ENCODE measurements at places on chromosomes 16 and 17. TPM values are rescaled to one million over a fixed set of nuclear protein-coding genes. Genes with fewer than 3 reads are reported as not detected.

GRCh38 chr17:82898976-82899514 lies 59.2 kb upstream of the ZNF750 start:
- H3K27ac ChIP-seq = no peak overlapping the region
- H3K4me3 ChIP-seq = no peak overlapping the region
- H3K27me3 ChIP-seq = no peaks in the 10 kb centered on the region
- H3K4me1 ChIP-seq = peaks cover 9% of the 10 kb centered on the region

- no peaks in the 10 kb centered on the region for H3K27me3 ChIP-seq
- peaks cover 93% of the 10 kb centered on the region for H3K4me1 ChIP-seq
- no peak for DNase-seq
- H3K4me3 ChIP-seq = no peak overlapping the region
- H3K36me3 ChIP-seq = no peaks in the 10 kb centered on the region
- peak overlapping the region; percentile 66 for H3K27ac ChIP-seq
Measured at GRCh38 chr16:66510711-66511601, 39.0 kb downstream of the TK2 start.

- H3K27ac ChIP-seq = peak overlapping the region; percentile 21
- H3K36me3 ChIP-seq = no peaks in the 10 kb centered on the region
- DNase-seq = no peak
- no peaks in the 10 kb centered on the region for H3K4me1 ChIP-seq
Measured at GRCh38 chr17:17403899-17404576, 72.8 kb upstream of the MED9 start.

GRCh38 chr16:2223221-2223941 lies at the start of gene E4F1:
Gene E4F1 (plus strand): TSS chr16:2223591. CDS start chr16:2223614, 23 bp downstream.
- H3K4me3 ChIP-seq = peak within 1 kb of the TSS; percentile 99
- no peaks in the 10 kb centered on the region for H3K27me3 ChIP-seq
- H3K36me3 ChIP-seq = peaks cover 17% of the 10 kb centered on the region
- H3K27ac ChIP-seq = peak within 1 kb of the TSS; percentile 95
- H3K4me1 ChIP-seq = peaks cover 20% of the 10 kb centered on the region

DNA sequence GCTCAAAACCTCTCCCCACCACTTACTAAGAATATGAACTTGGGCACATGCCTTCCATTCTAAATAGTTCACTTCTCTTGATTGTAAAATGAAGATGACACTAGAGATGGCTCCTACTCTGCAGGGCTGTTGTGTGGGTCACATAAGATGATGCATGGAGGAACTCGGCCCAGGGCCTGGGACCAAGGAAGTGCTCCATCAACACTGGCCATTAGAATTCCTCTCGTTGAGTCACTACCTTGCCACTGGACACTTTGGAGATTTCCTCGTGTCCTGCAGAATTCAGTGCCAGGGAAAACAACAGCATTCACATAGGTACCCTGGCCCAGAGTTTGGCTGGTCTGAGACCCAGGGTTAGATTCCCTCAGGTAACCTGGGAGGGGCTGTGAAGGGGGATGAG lies 18.6 kb downstream of the HNF1B start:
- peaks cover 34% of the 10 kb centered on the region for H3K27me3 ChIP-seq
- H3K4me1 ChIP-seq = no peaks in the 10 kb centered on the region
- H3K4me3 ChIP-seq = no peak overlapping the region
- DNase-seq = no peak
- no peaks in the 10 kb centered on the region for H3K36me3 ChIP-seq

GRCh38 chr16:57471852-57472664 lies 9.6 kb downstream of the POLR2C start:
- H3K4me1 ChIP-seq = no peaks in the 10 kb centered on the region
- DNase-seq = no peak
- H3K36me3 ChIP-seq = peaks cover 13% of the 10 kb centered on the region
- H3K27ac ChIP-seq = no peak overlapping the region
- H3K4me3 ChIP-seq = no peak overlapping the region

DNA sequence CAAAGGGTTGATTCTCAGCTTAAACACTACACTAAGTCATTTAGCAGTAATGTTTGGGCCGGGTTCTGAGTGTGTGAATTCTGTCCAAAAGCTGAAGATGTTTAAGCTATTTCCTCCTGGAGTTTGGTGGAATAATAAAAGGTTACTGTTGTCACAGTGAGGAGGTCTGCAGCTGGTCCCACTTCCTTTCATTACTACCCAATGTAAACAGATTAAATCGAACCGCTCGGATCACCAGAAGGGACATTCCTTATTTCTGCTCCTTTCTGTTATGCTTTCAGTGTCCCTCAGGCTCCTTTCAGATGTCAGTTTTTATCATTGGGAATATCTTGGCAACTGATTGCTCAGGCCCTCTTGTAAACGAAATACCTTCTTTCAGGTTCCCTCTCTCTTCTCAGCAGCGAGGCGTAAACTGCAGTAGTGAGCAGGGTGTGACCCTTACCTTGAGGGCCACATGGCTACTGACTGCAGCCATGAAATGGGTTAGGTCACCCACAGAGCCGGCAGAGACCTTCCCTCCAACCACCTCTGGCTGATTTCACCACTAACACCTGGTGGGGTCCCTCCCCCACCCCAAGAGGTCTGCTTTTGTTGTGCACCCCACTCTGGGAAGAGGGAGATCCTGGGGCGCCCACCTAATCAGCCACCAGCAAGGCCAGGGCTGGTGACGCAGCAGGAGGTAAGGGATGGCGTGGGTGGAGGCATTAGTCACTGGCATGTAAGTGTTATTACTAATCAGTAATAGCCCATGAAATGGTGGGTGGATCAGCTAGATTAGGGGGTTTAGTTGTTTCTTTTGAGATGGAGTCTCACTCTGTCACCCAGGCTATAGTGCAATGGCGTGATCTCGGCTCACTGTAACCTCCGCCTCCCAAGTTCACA lies 117.6 kb downstream of the VPS53 start:
- DNase-seq = no peak
- peaks cover 3% of the 10 kb centered on the region for H3K36me3 ChIP-seq
- H3K4me3 ChIP-seq = no peak overlapping the region

GRCh38 chr17:49633762-49634484 lies 44.0 kb downstream of the SPOP start:
- H3K27me3 ChIP-seq = no peaks in the 10 kb centered on the region
- peaks cover 3% of the 10 kb centered on the region for H3K36me3 ChIP-seq
- peak overlapping the region; percentile 57 for H3K27ac ChIP-seq
- no peak overlapping the region for H3K4me3 ChIP-seq
- no peak for DNase-seq

- H3K4me1 ChIP-seq = no peaks in the 10 kb centered on the region
- H3K36me3 ChIP-seq = peaks cover 10% of the 10 kb centered on the region
- H3K4me3 ChIP-seq = no peak overlapping the region
- DNase-seq = no peak
- no peaks in the 10 kb centered on the region for H3K27me3 ChIP-seq
Measured at GRCh38 chr17:18904482-18904881, 46.6 kb downstream of the PRPSAP2 start.

GRCh38 chr16:53152329-53152728 lies 97.5 kb downstream of the CHD9 start:
- H3K36me3 ChIP-seq = peaks cover 4% of the 10 kb centered on the region
- no peak overlapping the region for H3K4me3 ChIP-seq
- no peaks in the 10 kb centered on the region for H3K4me1 ChIP-seq
- H3K27ac ChIP-seq = no peak overlapping the region
- DNase-seq = no peak
- H3K27me3 ChIP-seq = no peaks in the 10 kb centered on the region

DNA sequence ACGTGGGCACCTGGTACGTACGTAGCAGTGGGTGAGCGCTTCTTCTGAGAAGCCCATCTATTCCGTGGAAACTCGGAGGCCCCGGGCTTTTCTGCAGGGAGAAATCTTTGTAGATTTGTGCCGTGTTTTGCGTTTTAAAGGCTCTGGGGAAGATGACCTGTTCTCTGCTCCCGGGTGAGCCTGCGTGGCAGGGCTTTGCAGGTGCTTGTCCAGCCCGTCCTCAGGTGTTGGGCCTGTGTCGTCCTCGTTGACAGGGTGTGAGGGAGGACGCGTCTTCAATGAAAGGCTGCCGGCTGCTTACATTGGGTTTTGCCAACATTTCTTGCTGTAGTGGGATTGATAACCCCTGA lies 87.5 kb upstream of the ZNF750 start:
- no peak overlapping the region for H3K27ac ChIP-seq
- peaks cover 36% of the 10 kb centered on the region for H3K36me3 ChIP-seq
- H3K4me1 ChIP-seq = no peaks in the 10 kb centered on the region
- H3K27me3 ChIP-seq = no peaks in the 10 kb centered on the region
- no peak overlapping the region for H3K4me3 ChIP-seq
- no peak for DNase-seq

- H3K4me1 ChIP-seq = peaks cover 21% of the 10 kb centered on the region
- DNase-seq = no peak
- no peaks in the 10 kb centered on the region for H3K27me3 ChIP-seq
- no peak overlapping the region for H3K4me3 ChIP-seq
- peaks cover 48% of the 10 kb centered on the region for H3K36me3 ChIP-seq
Measured at GRCh38 chr17:44212507-44213402, 6.7 kb downstream of the UBTF start.

CNGB1 gene
- 0.04 TPM for total RNA-seq

KRT222 gene
- 1.8 TPM for total RNA-seq

CES3 gene
- total RNA-seq = 2.2 TPM

C17orf107 gene
- total RNA-seq = 0.88 TPM

ADGRG3 gene
- total RNA-seq = 1.5 TPM

TRPV2 gene
- total RNA-seq = 1.7 TPM

NOG gene
- total RNA-seq = not detected
